Stimulated activated CD4-positive, alpha-beta T cell treated with anti-CD3 and anti-CD28 coated beads, TNF-alpha, amount 100 ng/mL, for 1 hour (primary cell): ENCODE measurements at places on chromosomes 6 and 20.

GRCh38 chr6:18323935-18324705, 59.8 kb upstream of the DEK start:
- no peak for DNase-seq

DNA sequence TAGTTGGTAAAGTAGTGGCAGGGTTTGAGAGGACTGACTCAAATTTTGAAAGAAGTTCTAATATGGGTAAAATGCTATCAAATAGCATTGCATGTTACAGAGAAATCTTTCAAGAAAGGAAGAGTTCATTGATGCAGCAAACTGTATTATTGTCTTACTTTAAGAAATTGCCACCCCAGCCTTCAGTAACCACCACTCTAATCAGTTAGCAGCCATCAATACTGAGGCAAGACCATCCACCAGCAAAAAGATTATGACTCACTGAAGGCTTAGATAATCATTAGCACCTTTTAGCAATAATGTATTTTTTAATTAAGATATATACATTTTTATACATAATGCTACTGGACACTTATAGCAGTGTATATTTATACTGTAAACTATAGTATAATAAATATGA, 138.9 kb downstream of the CDK19 start:
- no peak for DNase-seq

- DNase-seq = no peak
These were observed 10.5 kb downstream of the C6orf136 start for GRCh38 chr6:30657454-30657853.

GRCh38 chr20:47810116-47810677, 24.9 kb upstream of the SULF2 start:
- no peak for DNase-seq

DNA sequence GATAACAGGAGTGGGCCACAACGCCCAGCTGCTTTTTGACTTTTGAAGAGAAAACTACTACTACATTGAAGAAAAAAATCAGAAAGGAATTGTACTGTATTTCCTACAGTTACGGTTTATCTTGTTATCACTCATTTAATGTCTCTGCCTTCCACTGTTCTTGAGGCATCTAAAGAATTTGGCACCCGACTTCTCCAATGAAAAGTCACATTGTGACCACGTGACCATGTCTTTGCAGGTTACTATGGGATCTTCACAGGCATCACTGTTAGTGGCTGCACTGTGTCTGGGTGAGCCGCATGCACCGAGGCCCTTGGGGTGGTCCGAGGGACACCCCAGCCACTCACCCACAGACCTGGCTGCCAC, 26.8 kb downstream of the RRBP1 start:
- DNase-seq = no peak

GRCh38 chr20:3071266-3071609, 182 bp upstream of the OXT start:
- no peak for DNase-seq

GRCh38 chr6:138107752-138108592, 753 bp upstream of the PERP start:
- DNase-seq = no peak

GRCh38 chr6:75609639-75610590, 8.2 kb downstream of the SENP6 start:
- no peak for DNase-seq

DNA sequence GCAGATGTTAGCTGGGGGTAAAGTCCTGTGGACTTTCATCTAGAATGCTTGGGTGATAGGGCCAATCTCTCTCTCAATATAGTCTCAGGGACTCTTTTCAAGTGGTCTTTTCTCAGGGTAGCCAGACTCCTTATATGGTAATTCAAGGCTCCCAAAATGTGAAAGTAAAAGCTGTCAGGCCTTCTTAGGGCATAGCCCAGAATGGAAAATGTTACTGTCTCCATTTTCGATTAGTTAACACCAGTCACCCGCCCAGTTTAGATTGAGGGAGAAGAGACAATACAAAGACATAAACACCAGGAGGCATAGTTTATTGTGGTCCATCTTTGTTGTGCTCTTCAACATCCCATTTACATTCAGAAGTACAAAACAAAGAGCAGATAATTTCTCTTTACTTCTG, 295.8 kb downstream of the EPHA7 start:
- no peak for DNase-seq

DNA sequence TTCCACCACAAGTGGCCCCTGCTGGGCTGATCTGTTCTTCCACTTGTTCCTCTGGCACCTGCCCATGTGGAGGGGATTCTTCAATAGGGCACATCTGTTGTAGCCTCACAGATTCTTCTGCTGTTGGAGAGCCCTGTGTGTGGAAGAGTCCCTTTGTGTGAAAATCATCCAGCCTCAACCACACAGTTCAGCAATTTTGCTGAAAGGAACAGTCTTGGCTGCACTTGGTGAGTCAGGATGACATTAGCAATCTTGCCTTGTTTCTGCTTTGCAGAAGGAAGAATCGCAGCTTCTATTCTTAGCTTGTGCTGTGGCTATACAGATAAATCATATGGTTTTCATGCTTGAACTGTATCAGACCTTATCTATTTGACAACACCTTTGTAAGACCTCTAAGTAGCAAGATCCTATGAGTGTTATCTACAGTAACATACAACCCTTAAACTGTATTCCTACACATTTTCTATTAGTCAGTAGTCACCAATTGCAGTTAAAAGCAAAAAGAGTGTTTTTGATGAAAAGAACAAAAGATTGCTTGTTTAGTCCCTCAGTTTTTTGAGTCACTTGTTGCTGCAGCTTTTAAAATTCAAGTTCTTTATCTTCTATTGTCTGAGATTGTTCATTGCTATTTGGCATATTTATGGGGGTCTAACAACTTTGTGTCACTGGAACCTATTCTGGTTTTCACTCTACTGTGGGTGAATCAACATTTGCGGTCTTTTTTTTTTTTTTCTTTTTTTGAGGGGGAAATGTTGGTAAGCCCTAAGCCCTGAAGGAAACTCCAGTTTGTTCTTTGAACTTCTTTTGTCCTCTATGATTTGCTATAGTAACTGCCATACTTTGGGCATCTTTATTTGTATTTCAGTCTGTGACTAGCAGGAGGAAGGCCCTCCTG, 231.6 kb downstream of the TFAP2B start:
- no peak for DNase-seq

DNA sequence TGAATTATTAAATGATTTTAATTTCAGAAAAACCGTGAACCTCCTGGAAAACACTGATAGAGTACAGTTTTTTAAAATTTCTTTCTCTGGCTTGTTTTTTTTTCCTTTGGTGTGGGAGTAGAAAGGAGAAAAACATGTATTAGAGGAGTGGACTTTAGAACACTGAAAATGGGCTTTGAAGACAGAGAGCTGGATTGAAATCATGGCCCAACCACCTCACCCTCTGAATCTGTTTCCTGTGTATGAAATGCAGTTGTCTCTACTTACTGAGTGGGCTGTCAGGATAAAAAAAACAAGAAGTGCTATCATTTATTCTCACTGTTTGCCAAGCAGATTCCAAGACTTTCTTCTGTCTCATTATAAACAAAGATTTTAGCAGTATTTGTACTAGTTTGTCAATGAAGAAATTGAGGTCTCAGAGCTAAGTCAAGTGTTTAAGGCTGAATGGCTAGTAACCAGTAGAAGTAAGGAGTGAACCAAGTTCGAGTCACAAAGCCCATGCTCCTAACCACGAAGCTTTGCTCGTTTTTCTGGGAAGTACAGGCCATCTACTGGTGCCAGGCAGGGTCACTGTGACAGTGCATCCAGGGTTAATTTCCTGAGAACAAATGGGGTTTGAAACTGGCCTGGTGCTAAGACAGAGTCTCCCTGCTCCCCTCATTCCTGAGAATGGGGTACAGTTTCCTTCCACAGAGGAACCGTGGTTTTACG, 256.4 kb downstream of the TMEM242 start:
- DNase-seq = no peak

DNA sequence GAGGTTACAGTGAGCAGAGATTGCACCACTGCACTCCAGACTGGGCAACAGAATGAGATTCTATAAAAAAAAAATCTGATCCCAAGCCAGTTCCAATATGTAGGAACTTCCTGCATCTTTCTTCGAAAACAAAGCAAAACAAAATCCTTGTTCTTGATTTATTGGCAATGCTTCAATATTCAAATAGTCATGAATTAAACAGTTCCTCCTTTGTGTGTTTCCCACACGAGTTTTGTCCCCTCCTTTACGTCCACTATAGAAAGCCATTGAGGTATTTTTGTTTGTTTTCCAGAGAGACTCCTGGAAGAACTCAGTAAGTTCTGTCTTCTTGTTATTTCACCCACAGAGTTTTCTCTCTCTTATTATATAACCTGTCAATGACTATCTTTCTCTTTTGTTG, 7.6 kb downstream of the BTN1A1 start:
- no peak for DNase-seq

DNA sequence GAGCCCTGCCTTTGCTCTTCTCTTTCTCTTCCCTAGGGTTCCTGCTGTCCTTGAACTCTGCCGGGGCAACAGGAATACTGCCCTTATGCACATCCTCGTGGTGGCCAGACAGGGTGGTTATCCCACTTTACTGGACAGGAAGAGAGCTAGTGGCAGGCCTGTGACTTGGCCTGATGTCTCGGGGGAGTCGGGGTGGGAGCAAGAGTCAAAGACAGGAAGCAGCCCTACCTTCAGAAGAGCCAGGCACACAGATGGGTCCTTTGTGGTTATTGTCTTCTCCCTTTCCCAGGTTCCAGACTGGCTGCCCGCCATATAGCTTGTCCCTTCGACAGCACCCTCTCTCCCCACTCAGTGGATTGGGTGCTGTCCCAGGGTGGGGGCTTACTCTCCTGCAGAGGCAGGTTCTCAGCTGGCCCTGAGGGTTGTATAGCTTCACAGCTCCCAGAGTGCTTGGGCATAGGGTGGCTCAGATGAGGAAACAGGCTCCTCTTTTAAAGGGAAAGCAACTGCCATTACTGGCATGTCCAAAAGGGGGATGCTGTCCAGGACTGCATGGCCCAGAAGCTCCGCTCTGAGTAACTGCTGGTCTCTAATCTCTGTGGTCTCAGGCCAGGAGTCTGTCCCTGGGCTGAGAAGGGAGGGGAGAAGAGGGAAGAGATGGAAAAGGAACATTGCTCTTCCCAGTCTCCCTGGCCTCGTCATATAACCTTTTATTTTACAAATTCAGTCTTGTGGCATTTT, 17.3 kb downstream of the PLCG1 start:
- DNase-seq = no peak

DNA sequence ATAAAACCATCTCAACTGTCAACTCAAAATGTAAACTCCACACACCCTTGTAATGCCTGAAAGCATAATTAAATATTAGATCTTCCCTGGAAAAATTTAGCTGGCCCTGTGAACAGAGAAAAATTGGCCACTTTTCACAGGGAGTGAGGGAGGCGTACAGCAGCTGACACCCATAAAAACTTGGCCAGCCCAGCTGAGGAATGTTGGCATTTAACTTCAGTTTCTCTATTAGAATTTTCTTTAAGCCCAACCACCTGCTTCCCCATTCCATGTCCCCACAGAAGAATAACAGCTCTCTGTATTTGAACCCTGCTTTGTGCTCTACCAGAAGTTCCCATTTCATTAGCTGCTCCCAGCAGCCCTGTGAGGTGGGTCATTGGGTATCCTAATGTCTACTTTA, 41.0 kb downstream of the PKHD1 start:
- no peak for DNase-seq

- no peak for DNase-seq
These were observed 66.2 kb downstream of the SESN1 start for GRCh38 chr6:109028439-109028838.

GRCh38 chr6:51094271-51094670, 275.6 kb downstream of the TFAP2B start:
- DNase-seq = no peak

DNA sequence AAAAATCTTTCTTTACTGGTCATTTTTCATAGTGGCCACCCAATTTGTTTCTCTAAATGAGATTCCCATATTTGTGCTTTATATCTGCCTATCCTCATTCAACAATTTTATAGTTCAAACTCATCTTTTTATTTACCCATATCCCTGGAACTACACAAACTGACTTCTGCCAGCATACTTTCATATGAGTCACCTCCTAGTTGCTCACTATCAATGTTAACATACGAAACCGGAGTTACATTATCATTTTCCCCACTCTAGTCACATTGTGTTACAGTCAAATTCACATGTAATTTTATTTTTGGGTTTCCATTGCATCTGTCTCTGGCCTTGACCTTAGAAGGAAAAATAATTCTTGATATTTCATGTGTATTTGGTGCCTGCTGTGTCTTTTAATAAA, 499.4 kb downstream of the MAFB start:
- DNase-seq = no peak

DNA sequence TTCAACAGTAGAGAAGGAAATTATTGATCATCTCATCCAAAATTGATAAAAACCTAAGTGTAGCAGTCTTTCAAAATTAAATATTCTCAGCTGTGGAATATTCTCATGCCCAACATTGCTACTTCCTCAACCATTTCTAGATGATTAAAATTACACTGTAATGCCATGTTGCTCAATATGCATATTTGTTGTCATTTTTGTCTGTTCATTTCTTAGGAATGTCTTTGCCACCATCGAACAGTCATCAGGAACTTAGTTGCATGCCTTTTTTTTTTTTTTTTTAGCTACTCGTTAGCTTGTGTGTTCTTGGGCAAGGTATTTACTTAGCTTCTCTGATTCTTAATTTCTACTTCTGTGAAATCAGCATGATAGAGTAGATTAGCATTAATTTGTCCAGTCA, 188.6 kb downstream of the DTNBP1 start:
- no peak for DNase-seq

- DNase-seq = no peak
These were observed 60.4 kb downstream of the DOK5 start for GRCh38 chr20:54535746-54536145.

- no peak for DNase-seq
These were observed 195.4 kb downstream of the TBX18 start for GRCh38 chr6:84568971-84569370.

DNA sequence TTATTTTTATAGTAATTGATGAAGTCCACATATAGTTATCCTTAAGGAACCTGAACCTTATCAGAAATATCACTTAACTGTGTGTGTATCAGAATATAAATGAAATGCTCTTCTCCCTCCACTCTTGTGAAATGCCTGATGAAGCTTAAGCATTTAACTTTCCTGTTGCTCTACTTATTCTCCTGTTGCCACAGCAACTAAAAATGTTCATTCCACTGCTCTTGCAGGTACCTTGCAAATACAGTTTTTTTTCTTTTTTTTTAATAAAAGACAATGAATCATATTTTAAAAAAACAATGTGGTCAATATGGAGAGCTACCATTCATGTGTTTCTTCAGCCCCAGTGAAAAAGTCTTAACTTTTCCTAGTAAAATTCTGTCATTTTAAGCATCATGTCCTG, 210.3 kb downstream of the RFPL4B start:
- DNase-seq = no peak

DNA sequence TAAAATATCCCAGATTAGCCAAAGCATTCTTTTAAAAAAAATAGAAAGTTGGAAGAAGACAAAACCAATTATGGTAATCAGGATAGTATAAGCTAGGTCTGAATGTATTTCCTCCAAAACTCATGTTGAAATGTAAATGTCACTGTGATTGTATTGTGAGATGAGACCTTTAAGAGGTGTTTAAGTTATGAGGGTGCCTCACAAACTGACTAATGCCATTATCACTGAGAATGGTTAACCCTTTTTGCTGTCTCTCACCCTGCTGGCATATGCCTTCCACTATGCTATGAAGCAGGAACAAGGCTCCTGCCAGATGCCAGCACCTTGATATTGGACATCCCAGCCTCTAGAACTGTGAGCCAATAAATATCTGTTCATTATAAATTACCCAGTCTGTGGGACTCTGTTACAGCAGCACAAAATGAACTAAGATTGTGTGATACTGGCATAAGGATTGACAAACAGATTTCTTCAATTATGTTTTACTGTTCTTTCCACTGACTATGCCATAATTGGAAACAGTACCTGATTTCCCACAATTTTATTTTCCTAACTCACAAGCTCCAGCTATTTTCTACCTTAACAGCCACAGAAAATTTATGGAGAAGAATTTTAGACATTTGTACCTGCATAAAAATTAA, 63.8 kb downstream of the IBTK start:
- DNase-seq = no peak
